NCI-H748 treated with DMSO at 0.1 percent for 48 hours (cell line): ENCODE measurements at places on chromosomes 11 and 22.

DNA sequence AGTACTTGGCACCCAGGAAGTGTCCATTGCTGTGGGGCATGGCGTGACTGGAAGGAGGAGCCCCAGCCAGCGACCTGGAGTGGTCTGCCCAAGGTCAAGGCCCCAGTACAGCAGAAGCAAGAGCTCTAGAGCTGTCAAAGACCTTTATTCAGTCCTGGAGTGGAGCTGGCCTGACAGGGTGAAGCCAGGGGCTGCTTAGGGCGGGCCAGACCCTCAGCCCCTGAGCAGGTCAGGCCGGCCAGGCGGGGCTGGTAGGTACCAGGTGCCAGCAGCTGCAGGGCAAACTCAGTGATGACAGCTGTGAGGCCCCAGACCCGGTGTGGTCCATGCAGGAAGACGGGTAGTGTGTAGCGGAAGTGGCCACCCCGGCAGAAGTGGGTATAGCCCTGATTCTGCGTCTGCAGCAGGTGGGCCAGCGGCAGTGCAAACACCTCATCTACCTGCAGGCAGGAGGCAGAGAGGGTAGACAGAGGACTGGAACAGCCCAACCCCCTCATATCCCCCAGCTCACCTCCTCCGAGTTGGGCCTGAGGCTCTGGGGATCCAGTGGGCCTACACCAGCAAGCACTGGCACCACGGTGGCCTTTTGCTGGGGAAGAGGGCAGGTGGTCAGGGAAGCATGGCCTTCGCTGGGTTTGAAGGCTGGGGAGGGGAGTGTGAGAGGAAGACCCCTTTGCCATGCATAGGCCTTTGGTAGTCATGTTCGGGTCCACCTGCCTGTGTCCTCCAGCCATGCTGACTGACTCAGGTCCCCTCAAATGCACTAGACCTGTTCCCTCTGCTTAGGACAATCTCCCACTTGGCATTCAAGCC is 1.7 kb downstream of the NUDT8 start:
- no peak for DNase-seq

DNA sequence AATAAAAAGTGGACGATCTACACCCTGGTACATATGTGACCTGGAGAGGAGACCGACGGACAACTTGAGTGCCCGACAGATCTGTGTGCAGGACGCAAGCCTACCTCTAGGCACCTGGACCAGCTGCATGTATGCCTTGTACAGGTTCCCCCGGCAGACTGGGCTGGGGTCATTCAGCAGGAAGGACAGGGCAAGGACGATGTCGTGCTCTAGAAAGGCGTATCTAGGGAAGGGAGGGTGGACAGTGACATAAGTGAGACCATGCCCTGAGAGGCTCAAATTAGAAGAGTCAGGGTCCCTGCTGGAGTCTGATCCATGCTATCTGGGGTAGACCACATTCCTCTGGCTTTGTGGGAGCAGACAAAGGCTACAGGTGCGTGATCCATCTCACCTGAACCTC is 7.9 kb downstream of the RSPH14 start:
- DNase-seq: no peak

DNA sequence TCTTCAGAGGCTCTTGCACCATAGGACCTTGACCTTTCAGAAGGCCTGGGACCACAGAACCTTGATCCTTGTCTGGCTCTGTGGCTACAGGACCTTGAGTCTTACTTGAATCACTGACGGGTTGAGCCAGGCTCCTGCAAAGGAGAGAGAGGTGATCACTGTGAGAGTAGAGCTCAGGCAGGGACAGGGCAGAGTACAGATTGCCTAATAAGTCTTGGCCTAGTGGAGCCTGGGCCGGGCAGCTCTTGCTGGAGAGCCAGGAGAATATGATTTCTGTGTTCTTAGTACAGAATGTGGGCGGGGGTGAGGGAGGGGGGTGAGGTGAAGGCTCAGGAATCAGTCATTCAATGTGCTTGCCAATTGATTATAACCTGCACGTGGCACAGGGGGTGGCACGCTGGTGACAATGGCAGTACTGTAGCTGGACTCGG is 26.0 kb downstream of the SERPINH1 start:
- no peak for DNase-seq

- DNase-seq: no peak
These were observed 23.4 kb upstream of the KRTAP5-6 start for GRCh38 chr11:1673446-1674172.

GRCh38 chr11:78397398-78397797 is 20.2 kb downstream of the GAB2 start:
- DNase-seq: no peak

- DNase-seq: no peak
These were observed 4.6 kb downstream of the FRMD8 start for GRCh38 chr11:65390996-65391395.

DNA sequence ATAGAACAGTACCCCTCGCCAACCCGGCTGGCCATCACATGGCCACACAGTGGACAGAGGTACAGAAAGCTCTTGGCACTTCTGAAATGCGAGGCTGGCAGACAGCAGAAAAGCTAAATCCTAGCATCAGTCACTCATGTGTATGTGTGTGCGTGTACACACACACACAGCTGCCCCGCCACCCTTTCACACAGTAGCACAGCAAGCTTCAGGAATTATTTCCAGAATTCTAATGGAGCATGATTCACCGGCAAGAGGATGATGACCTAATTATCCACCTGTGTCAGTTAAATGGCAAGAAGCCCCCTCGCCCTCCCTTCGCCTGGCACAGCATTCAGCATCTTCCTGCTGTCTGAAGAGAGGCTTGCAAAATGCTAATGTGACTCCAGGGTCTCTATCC is 336.0 kb downstream of the SHANK2 start:
- no peak for DNase-seq

DNA sequence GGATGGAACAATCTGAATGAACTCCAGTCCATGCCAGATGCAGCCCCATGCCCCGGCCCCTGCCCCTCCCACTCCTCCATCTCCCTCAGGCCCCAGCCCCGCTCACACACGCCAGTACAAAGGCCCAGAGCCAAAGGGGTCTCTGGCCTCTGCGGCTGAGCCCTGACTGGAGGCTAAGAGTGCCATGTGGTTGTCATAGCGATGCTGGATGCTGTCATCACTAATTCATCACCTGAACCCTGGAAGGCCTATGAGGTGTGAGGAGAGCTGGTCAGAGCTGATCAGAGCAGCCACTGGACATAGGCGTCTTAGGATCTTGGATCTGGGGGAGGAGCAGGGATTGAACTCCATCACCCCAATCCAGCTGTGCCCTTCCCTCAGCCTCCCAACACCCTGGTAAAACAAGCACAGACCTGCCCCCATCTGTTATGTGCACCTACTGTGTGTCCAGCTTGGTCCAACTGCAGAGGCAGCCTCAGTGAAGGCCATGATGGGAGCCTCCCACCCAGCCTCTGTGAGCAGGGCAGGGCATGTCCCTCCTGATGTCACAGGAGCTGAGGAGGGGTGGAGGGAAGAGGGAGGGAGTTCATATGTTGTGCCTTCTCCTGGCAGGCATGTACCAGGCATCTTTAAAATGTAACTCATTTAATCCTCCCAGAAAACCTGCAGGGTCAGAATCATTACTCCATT is 16.7 kb downstream of the PDE2A start:
- no peak for DNase-seq

GRCh38 chr11:114826910-114827442 is 148.6 kb downstream of the NXPE2 start:
- DNase-seq: no peak

DNA sequence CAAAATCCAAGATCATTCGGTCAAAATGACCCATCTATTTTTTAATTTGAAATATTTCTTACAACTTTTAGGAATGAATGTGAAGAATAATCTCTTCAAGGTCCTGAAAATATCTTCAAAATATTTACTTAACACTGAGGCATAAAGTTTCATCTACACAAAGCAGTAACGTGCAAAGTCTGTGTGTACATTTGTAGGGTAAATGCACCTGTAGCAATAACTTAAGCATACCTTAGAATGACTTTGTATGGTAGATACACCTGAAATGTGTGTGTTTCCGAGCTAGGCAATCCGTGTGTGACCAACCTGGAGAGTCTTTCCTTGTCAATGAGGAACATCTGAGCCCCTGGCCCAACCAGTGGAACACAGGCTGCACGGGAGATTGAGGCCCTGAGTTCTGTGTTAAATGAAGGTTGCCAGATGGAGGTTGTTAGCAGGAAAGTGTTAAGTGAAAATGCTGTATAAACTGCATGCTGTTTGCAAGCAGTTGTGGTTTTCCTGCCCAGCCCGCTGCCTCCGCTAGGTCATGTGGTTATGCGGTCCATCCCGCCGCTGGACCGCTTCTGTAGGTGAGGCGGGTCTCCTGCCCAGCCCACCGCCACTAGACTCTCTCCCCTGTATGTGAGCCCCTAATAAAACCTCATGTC is 7.6 kb upstream of the CTR9 start:
- no peak for DNase-seq

DNA sequence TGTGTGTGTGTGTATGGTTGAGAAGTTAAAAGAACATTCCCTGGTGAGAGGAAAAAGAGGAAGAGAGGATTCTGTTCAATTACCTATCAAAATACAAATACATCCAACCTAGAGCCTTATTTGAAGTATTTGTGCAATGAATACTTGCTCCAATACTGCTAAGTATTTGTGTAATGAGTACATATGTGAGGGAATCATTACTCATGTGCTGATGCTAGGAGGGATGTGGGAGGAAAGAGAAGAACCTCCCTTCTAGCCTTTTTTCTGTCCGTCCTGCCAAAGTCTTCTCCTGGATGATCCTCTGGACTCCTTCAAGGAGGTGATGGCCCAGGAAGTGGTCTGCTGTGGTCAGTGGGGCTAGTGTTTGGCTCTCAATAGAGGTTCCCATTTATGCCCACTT is 36.0 kb upstream of the ACCSL start:
- no peak for DNase-seq

DNA sequence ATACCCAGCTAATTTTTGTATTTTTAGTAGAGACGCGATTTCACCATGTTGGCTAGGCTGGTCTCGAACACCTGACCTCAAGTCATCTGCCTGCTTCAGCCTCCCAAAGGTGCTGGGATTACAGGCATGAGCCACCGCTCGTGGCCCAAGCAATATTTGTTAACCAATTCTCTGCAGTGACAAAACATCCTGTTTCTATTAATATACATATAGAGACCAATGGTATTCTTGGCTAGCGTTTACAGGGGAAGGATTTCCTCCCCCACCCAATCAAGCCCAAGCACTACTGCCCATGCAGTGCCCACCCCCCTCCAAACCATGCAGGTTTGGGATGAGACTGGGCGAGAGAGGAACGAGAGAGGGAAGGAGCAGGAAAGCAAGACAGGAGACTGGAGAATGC is 53.1 kb downstream of the APOL3 start:
- DNase-seq: no peak

- DNase-seq: no peak
These were observed 4.0 kb downstream of the PHOX2A start for GRCh38 chr11:72239849-72240460.

DNA sequence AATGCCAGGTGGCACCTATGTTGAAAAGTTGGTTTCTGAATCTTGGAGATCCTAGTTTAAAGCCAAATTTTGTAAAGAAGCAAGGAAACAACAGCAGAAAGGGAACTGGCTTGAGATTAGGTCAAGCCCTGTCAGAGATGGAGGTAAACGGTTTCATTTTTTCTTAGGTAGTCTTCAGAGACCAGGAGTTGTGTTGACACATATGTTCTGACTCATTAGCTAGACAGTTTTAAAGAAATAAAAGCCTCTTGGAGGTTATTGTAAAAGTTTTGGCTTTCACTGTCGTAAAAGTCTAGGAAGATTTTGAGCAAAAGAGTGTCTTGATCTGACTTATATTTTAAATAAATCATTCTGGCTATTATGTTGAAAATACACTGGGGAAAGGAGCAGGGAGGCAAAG is 151.5 kb upstream of the CTSC start:
- DNase-seq: no peak

GRCh38 chr11:128503245-128503991 is 83.9 kb downstream of the ETS1 start:
- no peak for DNase-seq

GRCh38 chr11:120305286-120305685 is 19.8 kb upstream of the TLCD5 start:
- DNase-seq: no peak

GRCh38 chr11:81673001-81673400 is 1060.7 kb downstream of the FAM181B start:
- no peak for DNase-seq

DNA sequence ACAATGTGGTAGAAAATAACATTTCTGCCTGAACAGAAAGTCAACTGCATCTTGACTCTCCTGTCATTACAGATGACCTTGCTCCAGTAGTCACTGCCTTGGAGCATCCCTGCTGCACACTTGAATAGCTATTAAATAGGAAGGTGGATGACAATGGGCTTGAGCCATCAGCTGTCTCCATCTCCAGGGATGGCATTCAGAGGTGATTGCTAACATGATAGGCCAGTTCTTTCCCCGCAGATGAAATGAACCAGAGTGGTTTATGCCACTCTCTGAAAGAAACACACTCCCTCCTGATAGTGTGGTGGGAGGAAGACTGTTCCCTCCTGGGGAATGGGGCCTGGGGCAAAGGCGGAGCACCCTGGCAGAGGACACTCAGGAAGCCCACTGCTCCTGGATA is 57.1 kb upstream of the OLFML1 start:
- no peak for DNase-seq

- no peak for DNase-seq
These were observed 80.5 kb downstream of the TP53I11 start for GRCh38 chr11:44870181-44870580.

DNA sequence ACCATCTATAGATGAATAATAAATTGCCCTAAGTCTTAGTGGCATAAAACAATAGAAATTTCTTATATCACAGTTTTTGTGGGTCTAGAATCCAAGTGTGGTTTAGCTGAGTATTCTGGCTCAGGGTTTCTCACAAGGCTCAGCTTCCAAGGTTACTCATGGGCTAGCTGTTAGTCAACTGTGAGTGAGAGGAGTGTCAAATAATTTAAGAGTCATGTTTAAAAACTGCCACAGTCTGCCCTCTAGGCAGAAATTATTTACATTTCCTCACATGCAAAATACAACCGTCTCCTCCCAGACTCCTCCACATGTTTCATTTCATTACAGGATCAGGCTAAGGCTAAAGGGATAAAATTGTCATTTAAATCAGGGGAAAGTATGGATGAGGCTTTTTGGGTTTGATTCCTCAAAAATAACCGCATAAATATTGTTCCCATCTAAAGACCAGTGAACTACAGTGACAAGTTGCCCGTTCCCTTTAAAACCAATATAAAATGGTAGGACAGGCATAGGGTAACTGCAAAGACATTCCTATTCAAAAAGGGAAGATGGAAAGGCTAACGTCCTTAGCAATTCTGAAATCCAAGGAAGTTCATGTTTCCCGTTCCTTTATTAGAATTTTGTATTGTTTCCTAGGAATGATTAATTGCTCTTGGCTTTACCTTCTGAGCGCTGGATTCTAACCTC is 324.3 kb downstream of the DYNC2H1 start:
- no peak for DNase-seq

DNA sequence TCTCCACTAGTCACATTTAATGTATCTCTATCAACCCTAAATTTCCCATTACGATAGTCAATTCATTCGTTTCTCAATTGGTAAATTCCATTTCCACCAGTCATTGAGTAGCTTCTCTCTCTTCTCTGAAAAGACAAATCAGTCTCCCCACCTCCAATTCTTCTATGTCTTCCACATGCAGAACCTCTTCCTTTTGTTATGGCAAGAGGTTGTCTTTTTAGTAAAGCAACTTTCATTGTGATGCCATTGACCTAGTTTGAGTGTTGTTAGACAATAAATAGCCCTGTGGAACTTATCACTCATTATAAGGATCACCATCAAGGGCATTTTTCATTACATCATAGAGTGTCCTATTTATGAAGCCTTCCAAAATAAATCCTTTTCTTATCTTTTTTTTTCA is 340.9 kb downstream of the LRRC4C start:
- no peak for DNase-seq

GRCh38 chr11:62133328-62134065 is 9.7 kb downstream of the INCENP start:
- DNase-seq: no peak

- DNase-seq: no peak
These were observed 399.2 kb downstream of the TBC1D22A start for GRCh38 chr22:47161631-47162030.
